ENCODE measurements at places on chromosomes 1 and 21.

GRCh38 chr1:92380867-92381266 is 82.0 kb downstream of the RPAP2 start:
- DNase-seq, result no peak

DNA sequence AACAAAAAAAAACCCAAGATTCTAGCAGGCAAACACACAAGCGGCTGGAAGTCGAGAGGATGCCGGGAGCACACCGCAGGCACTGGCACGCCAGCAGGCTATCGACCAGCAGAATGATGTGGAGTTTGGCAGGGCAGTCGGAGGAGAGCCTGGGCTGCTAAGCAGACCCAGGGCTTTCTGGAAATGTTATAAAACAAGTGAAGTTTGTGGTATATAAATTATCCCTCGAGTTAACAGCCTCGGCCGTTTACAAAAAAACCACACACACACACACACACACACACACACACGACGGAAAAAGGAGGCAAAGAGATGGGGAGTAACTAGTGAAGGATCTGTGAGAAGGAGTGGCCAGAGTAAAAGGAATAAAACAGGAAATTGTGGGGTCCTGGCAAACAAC is 87.2 kb upstream of the IVNS1ABP start:
- DNase-seq, result no peak

DNA sequence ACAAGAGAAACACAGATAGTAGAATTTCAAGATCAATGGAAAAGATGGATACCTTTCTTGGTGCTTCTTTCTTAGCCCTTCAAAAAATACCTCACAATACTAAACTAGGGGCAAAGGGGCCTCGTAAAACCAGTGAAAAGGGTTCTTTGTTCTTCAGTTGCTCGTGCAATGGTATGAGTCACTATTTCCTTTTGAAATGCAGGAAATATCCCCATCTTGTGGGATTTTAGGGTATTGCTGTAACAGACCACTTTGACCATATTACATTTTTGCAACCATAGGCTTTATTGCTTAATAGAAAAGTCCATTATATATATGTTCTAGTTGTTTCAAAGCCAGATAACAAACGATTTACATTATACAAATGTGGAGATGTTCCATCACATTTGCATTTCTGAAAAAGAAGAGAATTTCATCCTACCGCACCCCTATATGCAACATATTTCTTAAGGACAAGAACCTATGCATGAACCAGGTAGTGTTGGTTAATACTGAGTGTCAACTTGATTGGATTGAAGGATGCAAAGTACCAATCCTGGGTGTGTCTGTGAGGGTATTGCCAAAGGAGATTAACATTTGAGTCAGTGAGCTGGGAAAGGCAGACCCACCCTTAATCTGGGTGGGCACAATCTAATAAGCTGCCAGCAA is 88.6 kb upstream of the PKN2 start:
- DNase-seq, result no peak

- DNase-seq, result no peak
Observed at GRCh38 chr1:96498744-96499340, 222.7 kb upstream of the PTBP2 start.

GRCh38 chr1:20574686-20575540 is 14.0 kb upstream of the CDA start:
- DNase-seq, result peak; percentile 34

- DNase-seq, result no peak
Observed at GRCh38 chr1:18353528-18353927, 127.2 kb upstream of the KLHDC7A start.

DNA sequence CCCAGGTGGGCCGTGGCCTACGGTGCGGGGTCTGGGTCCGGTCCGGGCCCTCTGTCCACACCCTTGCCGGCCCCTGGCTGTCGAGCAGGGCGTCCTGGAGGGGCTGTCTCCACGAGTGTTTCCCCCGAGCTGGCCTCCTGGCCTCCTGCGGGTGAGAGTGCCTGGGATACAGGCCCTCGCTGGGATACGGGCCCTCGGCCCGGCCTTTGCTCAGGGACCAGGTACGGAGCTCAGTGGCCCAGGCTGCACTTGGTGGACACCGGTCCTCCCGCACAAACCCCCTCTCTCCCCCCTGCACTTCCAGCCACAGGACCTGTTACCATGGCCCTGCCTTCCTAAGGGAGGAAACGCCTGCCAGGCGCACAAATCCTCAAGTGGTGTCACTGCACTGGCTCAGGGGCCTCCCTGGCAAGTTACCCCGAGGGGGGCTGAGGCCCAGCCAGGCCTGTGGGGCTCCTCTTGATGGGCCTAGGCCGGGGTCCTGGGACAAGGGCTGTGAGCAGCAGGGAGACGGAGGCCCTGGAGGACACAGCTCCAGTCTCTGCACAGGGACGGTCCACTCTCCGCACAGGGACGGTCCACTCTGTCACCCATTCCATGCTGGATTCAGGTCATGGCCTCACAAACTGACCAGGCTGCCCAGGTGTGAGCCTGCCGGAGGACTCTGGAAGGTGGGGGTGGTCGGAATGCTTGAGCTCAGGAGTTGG is 18.2 kb upstream of the RNF223 start:
- DNase-seq, result no peak

GRCh38 chr1:153032677-153033308 is 1.8 kb downstream of the SPRR1B start:
- no peak for DNase-seq

- no peak for DNase-seq
Observed at GRCh38 chr1:153260585-153261280, 1.2 kb downstream of the LORICRIN start.

- DNase-seq, result no peak
Observed at GRCh38 chr1:227941509-227942020, 6.2 kb downstream of the WNT9A start.

DNA sequence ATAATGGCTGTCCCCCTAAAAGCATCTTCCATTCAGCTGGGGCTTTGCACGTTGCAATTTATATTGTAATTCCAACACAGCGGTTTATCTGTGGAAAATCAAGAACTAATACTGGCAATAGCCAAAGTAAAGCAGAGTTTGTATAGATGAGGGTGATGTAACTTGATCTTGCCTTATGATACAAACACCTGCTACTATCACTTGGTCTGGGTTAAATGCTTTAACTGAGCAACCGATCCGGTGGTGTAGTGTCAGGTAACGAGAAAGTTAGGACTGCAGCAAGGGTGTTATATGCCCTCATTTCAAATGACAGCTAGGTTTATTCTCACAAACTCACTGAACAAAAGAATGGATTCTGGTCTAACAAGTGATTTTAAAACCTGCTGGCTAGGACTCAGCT is 47.3 kb upstream of the PLPPR4 start:
- DNase-seq, result no peak

DNA sequence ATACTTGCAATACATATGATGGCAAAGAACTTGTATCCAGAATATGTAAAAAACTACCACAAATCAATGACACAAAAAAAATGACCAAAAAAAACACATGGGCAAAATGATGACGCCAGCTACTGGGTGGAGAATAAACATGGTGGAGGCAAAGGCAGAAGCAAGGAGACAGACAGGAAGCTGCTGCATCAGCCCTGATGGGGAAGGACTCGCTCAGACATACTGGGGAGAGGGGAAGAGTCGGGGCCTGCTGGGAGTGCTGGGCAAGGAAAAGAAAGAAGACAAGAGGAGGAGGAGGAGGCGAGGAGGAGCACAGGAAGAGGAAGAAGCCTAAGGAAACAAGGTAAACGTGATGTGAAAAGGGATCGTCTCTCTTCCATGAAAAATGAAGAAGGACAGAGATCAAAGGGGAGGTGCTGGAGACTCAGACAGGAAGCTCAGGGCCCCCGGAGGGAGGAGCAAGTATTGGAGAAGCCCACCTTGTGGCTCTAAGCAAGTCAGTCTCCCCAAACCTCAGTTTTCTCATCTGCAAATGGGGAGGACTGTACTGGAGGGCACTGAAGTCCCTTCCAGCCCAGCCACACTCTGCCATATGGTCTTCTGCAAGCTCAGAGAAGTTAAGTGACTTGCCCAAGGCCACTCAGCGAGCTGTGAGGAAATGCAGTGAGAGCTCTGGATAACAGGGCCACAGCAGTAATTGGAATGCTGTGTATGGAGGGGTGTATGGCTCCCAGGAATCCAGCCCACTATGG is 24.2 kb downstream of the OLFML2B start:
- no peak for DNase-seq

DNA sequence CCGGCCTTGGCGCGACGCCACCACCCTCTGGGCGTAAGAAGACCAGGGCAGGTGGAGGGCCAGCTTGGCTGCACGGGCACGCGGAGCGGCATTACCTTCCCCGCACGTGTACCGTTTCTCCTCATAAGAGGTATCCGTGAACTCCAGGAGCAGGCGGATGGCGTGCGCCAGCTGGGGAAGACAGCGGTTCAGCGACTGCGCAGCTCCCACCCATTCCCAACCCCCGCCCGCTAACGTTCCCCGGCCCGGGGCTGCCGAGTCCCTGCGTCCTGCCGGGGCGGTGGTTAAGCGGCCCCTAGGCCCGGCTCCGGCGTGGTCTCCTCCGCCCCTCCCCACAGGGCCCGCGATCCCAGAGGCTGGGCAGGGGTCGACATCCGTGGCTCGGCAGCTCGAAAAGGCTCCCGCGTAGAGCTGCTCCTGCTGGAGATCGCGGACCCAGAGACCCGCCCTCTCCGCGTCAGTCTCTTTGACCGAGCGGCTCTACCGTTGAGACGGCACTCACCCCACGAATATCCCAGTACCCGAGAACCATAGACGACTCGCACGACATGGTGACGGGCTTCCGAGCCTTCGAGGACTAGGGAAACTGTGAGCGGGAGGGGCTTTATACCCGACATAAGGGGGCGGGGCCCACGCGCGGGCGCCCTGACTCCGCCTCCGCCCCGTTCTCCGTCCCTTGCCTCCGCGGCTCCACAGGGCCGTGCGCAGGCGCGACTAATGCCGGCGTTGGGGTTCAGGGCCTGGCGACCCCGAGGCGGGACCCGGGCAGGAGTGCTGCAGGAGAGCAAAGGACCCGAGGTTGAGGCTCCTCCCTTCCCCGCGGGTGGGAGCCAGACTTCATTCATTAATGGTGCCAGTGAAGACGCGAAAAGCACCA is 862 bp downstream of the GSTM3 start:
- DNase-seq, result peak; percentile 74

- DNase-seq, result no peak
Observed at GRCh38 chr21:45488931-45489721, 53.1 kb downstream of the SLC19A1 start.

GRCh38 chr1:78755986-78756385 is 106.4 kb downstream of the IFI44 start:
- DNase-seq, result no peak

DNA sequence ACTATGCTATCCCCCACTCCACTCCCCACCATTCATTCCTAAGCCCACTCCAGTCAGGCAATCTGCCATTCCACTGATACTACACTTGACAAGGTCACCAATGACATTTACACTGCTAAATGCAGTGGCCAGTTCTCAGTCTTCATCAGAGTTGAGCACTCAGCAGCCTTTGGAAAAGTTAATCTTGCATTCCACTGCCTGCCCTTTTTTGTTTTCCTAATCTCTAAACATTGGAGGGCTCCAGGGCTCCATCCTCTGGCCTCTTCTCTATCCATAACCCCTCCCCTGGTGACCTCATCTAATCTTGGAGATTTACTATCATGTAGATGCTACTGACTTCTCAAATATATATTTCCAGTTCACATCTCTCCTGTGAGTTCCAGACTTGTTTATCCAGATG is 70.9 kb upstream of the S1PR1 start:
- no peak for DNase-seq

GRCh38 chr1:207857447-207857846 is 53.5 kb downstream of the CD34 start:
- no peak for DNase-seq

DNA sequence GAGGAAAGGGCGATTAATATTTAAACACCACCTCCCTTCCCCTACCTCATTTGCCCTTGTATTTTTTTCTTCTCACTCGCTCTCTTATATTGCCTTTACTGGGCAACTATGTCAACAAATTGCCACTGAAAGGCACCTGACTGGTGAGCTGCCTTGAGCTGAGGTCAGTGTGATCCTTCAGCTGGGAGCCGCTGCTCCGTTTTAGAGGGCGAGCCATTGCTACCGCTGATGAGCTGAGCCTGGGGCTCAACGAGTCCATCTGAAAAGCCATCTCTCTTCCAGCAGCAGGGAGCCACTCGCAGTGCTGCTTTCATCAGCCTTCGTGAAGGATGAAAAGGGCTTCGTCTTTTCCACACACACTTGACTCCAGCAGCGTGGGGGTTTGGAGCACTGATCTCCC is 108.0 kb upstream of the KIF26B start:
- DNase-seq, result no peak

- no peak for DNase-seq
Observed at GRCh38 chr1:213996320-213997037, 8.7 kb downstream of the PROX1 start.

DNA sequence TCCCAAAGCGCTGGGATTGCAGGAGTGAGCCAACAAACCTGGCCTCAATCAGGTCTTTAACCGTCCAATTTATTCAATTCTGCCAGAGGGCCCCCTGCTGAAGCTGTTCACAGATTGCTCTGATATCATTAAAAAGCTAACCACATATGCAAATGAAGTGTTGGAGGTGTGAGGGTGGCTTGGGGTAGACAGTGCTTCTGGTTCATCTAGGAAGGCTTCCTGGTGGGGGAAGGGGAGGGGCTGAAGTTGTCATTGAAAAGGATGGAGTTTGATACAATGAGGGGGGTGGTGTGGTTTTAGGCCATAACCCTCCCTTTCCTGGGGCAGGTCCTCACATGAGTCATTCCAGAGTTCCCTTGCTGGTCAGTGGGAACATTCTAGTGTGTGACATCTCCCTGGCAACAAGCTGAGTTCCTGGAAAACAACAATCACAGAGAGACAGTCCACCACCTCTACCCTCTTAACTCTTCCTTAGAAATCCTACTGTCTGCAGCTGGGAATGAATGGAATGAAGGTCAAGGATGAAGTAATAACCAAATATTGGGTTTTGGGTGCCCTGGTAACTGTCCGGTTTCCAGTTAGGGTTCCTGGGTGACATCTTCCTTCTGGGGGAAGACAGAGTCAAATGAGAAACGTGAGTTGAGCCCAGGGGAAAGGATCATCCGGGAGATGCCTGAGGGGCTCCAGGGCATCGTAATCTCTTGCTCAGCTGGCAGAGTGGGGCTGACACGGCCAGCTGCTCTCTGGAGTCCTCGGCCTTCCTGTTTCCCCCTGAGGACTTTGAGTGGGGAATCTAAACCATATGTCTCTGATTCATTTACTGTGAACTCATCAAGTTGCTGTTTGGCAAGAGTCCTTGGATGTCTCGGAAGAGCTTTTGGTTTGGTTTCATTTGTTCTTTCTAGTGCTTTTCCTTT is 32.2 kb downstream of the BATF3 start:
- DNase-seq, result no peak

DNA sequence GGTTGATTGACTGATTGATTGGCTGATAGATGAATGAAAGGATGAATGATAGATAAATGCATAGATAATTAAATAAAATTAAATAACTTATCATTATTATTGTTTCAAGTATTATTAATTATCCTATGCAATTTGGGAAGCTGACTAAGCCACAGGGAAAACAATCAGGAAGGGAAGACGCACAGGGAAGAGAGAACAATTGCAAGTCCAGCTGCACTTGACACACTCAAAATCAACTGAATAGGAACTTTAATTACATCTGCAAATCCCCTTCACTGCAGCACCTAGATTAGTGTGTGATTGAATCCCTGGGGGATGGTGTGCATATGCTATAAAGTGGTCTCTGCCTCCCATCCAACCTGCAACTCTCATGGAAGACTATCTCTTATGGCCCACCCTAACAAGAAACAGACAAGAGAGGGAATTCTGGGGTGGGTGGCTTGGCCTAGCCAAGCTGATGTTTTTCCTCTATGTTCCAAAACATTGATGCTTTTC is 161.1 kb upstream of the FGGY start:
- no peak for DNase-seq

- DNase-seq, result no peak
Observed at GRCh38 chr1:10502206-10502605, 27.5 kb downstream of the PEX14 start.

All from activated CD8-positive, alpha-beta memory T cell treated with anti-CD3 and anti-CD28 coated beads for 1 hour (primary cell).